Fibroblast of skin of abdomen (primary cell): ENCODE measurements at places on chromosomes 5 and 9.
A peak's percentile ranks its signal among the peaks of the same experiment; 100 is the strongest.

DNA sequence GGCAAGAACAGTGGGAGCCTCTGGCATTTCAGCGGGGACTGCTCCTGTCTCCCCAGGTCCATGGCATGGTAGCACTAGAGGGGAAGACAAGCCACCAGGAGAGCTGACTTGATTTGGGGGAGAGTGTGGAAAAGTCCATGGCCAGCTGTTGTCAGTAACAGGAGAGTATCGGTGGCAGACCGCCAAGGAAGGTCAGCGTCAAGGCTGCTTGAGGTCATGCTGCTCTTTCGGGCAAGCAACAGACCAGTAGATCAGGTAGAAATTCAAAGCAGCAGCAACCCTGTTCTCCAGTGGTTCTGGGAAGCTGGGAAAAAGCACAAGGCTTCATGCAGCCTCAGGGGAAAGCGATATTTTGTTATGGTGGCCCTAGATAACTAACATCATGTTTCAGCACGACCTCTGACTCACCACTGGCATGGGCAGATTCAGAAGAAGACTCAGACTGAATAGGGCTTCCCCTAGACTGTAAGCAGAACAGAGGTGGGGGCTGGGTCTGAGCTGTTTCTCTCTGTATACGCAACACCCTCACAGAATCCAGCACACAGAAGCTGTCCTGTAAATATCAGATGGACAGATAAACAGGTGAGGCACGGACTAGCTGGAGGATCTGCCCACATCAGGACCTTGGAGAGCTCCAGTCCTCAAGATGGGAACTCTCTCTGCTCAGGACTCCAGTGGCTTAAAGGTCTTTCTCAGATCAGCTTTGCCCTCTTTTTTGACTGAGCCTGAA lies 35.2 kb upstream of the PLEKHG4B start:
- peak; percentile 29 for DNase-seq

- DNase-seq, result no peak
These were observed 21.8 kb downstream of the GLT6D1 start for GRCh38 chr9:135617538-135617900.

DNA sequence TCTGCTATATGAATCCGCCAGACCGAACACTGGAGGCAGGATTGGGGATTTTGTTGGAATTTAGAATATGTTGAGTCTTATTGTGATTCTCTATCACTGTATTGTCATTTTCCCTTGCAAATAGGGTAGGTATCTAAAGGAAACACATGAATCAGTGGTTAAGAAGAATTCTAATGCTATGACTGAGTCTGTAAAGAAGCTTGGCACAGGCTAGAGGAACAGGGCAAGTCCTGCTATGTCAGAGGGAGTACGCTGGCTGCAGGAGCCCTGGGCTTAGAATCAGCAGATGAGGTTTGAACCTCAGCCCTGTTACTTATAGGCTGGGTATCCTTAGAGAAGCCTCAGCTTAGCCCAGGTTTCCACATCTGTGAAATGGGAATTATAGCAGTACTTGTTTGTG lies 198.1 kb downstream of the NR3C1 start:
- DNase-seq, result peak; percentile 97

DNA sequence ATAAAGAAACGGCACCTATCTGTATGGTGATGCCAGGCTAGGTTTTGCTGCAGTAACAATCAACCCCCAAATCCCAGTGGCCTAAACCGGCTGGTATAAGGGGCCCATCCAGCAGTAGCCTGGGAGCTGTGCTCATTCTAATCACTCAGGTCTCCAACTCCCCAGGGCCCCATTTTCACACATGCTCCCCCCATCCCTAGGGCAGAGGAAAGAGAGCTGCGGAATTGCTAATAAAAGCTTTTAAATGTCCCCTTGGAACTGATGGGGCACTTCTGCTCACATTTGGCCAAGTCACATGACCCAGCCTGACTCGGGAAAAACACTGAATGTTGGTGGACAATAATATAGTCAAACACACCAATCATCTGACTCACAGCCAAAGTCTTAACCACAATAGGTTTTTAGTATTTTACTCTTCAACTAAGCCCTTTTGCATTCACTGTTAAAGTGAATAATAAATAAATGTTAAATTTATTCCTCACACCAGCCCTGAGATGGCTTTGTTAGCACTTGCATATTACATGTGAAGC lies 1.6 kb downstream of the FBLL1 start:
- peak; percentile 26 for DNase-seq

DNA sequence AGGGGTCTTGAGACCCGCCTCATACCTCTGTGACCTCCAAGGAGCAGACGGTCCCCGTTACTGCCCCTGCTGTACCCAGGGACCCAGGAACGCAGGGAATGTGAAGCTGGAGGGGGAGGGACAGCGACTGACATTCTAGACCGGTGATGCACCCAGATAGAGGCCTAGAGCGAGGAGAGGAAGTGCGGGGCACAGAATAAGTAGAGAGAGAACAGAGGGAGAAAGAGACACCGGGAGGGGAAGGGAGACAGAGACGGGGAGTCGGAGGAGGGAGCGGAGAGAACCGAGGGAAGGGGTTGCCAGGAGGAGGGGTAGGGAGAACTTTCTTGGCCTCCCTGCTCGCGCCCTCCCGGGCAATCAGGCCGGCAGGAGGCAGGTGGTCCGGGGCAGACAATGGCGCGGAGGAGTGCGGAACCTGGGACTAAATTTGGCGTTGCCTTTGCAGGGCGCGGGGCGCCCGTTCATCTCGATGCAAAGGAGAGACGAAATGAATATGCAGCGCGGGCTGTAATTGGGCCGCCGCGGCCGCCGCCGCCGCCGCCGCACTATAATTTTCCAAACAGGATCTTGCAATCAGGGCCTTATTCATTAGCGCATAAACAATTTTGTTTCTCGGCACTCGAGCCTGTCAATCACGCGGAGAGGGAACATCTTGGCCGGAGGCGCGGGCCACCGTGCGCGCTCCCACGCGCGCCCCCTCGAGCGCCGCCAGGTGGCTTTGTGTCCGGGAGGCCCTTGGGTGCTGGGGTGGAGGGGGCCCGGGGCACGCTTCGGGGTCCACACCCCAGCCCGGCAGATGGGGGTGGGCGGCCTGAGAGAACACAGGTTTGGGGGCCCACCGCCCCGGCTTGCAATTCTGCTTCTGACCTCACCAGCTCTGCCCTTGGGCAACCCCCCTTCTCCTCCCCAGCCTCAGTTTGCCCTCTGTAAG lies 33.0 kb downstream of the NDUFA8 start:
- DNase-seq, result peak; percentile 71

DNA sequence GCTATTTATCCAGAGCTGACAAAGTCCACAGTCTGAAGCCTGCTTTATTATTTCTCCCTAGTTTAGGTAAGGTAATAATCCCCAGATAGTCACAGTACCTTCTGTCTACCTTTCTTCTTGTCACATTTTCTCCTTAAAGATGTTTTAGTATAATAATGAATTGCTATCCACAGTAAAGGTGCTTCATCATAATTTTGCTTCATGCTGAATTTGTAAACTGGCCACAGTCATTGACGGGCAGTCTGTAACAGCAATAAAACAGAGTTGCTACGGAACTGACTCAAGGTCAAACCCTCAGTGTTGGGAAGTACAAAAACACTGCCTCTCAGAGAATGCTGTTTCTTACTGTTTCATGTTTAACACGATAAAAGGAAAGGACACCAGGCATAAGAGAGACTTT lies 195.7 kb downstream of the ZNF608 start:
- no peak for DNase-seq

DNA sequence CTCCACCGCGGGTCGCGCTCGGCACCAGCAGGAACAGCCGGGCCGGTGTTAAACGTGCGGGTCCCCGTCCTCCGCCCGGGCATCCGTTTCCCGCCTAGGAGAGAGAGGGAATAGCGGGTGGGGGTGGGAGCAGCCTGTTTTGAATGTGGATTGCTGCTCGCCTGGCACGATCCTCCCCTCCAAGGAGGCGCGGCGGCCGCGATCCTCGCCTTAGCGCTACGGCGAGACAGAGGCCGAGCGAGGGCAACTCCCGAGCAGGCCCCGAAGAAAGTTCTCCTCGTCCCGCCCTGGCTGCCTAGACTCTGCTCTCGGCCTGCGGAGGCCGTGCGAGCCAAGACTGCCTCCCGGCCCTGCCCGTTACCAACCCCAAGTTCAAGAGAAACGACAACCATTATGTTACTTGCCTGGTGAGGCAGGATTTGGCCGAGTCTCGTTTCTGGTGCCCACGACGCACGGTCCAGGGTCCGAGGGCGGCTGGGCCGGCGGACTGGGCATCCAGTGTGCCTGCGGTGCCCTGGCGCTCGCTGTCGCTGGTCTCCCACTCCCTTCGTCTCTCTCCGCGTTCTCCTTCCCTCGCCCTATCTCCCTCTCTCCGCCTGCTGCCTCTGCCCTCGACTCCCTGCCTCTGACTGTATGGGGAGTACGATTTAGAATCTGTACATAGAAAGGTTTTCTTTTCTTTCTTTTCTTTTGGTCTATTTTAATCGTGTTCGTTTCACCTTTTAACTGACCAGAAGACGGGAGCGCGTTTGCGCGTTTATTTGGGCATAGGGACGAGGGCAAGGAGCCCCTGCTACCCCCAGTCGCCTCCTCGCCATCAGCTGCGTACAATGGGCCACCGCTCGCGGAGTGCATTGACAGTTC lies 724 bp downstream of the NR2F1-AS1 start:
- DNase-seq, result peak; percentile 48

- peak; percentile 26 for DNase-seq
These were observed 7.5 kb downstream of the NHP2 start for GRCh38 chr5:178145965-178146820.

DNA sequence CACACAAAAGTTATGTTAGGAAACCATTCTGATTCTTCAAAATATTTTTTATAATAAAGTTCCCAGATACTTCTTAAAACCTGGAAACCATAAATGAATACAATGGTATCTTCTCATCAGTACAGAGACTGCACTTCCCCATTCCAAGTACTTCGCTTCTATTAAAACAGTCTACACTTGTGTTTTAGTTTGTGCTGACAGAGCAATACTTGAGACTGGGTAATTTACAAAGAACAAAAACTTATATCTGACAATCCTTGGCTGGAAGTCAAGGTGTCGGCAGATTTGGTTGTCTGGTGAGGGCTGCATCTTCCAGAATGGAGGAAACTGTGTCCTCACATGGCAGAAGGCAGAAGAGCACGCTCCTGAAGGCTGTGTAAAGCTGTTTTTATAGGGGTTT lies 70.1 kb downstream of the RFX3 start:
- no peak for DNase-seq

GRCh38 chr9:98360176-98360708 lies 104.8 kb upstream of the TBC1D2 start:
- DNase-seq, result no peak

DNA sequence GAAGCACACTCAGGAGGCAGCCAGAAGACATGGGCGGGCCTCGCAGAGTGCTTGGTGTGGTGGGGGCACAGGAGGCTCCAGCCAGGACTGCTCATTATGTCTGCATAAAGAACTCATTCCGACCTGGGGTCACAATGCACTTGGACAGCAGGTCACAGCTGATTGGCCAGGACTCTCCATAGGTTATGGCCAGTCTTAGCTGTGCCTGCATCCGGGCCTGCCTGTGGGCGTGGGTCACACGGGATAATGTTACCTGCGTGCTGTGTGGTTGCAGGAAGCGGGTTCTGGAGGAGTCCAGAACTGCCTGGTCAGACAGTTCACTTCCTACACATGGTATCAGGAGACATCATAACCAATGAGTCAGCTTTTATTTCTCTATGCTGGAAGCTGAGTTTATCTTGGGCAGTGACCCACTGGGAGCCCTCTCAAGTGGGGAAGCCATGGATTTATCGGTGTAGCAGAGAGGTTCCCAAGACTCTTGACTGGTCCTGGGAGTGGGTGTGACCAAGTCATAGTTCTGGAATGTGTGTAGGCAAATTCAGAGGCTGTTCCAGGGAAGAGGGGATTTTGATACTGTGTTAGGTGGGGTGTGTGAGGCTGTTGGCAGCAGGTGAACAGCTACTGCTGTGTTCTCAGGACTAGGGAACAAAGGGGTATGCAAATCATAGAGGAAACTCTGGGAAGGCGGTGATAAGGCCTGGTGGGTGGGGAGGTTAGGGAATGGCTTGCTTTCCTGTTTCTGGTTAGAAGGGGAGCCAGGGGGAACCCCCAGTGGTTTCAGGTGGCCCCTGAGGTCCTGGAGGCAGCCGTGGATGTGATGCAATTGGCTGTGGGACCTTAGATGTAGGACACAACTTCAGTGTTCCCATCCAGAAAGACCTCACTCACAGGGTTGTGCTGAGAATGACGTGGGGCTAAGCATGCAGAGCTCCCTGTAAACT lies 51.3 kb downstream of the ARHGEF37 start:
- peak; percentile 33 for DNase-seq

GRCh38 chr5:42951293-42951840 lies 88.8 kb downstream of the ANXA2R start:
- peak; percentile 51 for DNase-seq

- no peak for DNase-seq
These were observed 252.0 kb upstream of the GAS1 start for GRCh38 chr9:87199278-87199677.

DNA sequence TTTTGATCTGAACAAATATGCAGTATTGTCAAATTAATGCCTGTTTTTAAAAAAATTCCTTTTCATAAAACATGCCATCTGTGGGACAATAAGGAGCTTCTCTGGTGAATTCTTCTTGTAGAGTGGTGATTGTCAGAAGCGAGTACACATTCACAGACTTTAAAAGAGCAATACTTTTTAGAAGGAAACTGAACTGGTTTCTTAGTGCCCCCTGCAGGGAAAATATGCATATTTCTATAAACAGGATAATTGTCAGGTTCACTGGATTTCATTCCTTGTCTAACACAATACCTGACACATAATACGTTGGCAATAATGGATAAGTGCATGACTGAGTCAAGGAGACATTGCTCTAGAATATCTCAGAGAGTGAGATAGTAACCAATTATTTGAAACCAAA lies 133.7 kb downstream of the KIF4B start:
- DNase-seq, result peak; percentile 2

DNA sequence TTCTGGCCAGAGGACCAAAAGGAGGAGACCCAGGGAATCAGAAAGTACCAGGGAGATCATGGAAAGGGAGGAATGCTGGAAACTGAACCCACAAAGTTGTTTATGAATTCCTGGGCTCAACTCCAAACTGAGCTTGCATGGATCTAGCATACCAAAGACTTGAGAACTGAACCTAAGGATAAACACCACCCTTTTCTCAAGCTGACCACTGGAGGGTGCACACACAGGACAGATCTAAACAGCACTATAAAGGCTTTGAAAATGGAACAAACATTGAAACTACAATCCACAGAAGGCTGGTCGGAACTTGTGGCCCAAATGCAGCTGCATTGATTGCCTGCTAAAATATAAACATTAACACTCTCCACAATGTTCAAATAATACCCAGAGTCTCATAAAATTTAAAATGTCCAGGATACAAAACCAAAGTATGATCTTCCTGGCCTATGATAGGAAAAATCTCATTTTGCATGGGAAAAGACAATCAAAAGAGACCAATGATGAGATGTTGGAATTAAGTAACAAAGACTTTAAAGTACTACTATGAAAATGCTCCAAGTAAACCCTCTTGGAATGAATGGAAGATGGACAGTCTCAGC lies 15.6 kb upstream of the IRF1 start:
- DNase-seq, result peak; percentile 94

GRCh38 chr9:92119586-92119985 lies 4.4 kb upstream of the SPTLC1 start:
- DNase-seq, result no peak

DNA sequence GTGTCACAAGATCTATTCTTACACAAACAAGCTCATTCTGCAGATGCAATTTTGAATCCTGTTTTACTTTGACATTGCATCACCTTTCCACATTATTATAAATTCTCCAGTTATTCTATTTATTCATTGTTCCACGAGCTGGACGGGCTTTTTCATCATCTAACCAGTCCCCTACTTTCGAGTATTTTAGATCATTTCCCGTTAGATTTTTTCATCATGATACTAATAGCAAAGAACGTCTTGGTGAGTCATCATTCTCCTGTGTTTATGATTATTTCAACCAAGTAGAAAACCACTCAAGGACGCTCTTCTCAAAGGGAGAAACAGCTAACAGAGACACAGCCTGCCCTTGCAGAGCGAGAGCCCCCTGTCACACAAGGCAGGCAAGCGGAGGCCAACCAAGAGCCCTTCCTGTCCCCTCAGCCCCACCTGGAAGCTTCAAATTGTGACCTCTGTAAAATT lies 15.1 kb downstream of the BBLN start:
- peak; percentile 20 for DNase-seq
